CD4-positive, alpha-beta T cell treated with Interleukin-2 at 100 ng/mL for 4 hours (primary cell): ENCODE measurements at places on chromosomes 12 and 14.

GRCh38 chr14:44505588-44505987 is 1.5 kb downstream of the FSCB start:
- no peak for DNase-seq

GRCh38 chr12:108403952-108404351 is 64.8 kb upstream of the CMKLR1 start:
- no peak for DNase-seq

DNA sequence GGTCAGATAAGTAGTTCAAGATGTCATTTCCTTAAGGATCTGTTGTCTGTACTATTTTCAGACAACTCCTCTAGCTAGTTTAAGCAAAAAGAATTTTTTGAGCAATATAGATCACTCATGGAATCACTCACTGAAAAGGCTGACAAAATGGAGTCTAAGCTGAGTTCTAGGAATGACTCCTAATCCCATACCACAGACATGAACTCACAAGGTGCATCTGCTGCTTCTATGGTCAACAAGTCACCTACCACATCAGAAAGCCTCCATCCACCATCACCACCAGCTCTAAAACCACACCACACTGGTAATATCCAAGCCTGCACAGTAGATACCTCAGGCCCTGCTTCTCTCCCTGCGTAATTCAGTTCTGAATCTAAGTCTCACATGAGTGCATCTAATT is 33.0 kb downstream of the PWP1 start:
- no peak for DNase-seq

DNA sequence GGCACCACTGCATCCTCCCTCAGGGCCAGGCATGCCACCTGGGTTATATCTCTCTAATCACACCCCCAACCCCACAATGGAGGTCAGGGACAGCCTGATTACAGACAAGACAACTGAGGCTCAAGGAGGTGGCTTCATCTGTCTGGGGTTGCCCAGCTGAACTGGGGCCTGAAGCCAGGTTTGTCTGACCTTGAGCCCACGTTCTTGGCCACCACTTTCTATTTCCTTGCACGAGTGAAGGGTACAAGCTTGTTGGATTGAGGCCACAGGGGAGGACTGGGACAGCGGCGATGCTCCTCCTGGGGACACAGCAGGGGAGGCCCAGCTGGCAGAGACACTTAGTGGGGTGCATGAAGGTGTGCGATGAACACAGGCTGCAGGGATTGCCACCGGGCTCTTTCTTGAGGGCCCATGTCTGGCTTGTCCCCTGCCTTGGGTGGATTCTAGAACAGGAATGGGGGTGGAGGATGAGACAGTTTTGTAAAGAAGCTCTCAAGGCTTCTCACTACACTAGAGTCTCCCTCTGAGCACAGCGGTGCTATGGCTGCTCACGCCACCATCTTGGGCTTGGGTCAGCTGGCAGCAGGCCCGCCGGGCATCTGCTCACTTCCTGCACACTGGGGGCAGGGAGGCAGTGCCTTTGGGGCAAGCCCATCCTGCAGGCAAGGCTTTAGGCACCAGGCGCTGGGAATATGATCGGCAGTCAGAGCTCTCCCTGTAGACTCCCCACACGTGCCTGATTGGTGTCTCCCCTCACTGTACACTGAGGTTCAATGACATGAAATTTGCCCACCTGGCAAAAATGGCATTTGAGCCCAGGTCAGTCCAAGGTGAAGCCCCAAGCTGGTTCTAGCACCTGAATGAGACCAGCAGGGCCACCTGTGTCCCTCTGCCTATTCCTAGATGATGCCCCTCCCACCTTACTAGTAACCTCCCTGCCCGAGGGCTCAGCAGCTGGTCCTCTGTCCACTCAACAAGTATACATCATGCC is 16.0 kb downstream of the RITA1 start:
- DNase-seq = no peak

DNA sequence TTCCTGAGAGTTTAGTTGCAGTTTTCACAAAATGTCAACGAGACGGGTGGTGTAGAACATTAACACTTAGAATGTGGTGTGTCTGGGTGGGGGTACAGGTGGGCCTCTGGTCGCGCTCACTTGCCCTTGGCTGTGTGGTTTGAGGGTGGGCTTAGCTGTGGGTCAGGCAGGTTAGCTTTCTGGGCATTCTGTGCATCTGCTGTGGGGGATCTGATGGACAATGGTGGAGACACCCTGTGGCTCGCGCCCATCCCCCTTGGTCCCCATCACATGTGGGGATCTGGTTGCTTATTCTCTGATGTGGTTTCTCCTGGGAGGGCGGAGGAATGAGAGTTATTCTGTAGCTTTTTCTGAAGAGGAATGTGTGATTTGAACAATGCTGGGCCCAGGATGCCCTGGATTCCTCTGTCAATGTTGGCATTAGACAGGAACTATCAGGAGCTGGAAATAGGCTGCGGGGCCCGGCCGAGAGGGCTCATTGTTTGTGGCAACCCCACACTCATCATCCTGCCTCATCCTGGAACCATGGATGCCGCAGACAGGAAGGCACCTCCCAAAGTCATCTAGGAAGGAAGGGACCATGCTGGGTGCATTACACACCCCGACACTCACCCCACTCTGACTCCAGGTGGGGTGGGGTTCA is 101.6 kb downstream of the TSPAN9 start:
- DNase-seq = no peak

- no peak for DNase-seq
Observed at GRCh38 chr12:42960087-42960527, 370.6 kb upstream of the PRICKLE1 start.

DNA sequence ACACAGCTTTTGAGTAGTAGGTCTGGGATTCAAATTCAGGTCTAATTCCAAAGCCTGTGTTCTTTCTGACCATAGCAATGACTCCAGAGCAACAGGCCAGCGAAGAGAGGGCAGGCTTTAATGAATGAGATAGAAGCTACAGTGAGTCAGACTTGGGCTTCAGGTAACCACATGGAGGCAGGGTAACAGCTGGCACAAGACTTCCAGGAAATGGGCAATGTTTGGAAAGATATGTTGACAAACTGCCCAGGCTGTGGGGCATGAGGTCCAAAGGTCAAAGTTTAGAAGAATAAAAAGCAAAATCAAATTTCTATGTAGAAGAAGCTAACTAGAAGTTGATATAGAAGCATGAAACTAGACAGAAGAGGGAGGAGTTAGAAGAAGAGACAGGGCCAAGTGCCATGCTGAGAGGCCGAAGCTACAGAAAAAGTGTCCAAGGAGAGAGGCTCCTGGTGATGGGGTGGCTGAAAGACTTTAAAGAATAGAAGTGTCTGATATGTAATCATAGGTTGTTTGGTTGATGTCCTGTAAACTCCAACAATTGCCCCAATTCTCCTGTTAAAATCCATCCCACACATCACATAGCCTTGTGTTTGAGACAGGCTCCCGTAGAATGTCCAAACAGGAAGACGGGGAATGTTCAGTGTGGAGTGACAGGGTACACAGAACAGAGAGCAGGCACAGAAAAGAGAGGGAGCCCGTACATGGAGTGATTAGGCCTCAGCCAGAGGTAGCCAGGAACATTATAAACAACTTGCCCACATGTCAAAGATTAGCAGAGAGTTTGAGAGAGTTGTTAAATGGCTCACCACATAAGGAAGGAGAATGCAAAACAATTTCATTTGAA is 384.7 kb downstream of the CCDC91 start:
- DNase-seq = no peak

DNA sequence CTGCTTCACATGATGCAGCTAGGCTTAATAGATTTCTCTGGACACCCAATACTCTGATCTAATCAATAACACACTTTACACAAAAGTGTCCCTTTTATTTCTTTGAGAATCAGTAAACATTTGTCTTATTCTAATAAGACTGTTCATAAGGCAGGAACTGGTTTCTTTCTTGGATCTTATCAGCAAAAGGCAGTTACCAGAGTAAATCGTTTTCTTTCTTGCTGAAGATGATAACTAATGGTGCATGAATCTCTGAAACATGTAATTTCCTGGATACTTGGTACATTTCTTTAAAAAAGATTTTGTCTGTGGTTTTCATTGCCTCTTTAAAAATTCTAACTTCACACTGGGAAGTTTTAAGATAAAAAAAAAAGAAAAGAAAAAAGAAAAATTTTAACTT is 39.6 kb downstream of the WIF1 start:
- DNase-seq = no peak

- no peak for DNase-seq
Observed at GRCh38 chr12:114876968-114877680, 193.1 kb upstream of the TBX3 start.

DNA sequence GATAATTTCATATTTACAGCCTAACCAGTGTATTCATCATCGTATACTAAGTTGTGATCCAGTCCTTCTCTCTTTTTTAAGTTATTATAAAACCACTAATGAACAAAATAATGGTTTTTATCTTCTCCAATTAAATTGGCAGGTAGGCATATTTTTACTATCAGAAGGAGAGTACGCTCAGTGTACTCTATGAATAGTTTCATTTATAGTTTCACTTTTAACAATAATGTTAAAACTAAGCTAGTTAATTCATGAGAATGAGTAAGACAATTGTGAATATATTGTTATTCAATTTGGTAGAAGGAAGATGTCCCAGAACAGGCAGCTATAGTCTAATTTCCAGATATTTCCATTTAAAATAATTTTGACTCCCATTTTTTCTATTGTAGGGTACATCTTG is 277.1 kb downstream of the RASSF9 start:
- no peak for DNase-seq

GRCh38 chr14:105092171-105093037 is 27.2 kb upstream of the GPR132 start:
- no peak for DNase-seq

DNA sequence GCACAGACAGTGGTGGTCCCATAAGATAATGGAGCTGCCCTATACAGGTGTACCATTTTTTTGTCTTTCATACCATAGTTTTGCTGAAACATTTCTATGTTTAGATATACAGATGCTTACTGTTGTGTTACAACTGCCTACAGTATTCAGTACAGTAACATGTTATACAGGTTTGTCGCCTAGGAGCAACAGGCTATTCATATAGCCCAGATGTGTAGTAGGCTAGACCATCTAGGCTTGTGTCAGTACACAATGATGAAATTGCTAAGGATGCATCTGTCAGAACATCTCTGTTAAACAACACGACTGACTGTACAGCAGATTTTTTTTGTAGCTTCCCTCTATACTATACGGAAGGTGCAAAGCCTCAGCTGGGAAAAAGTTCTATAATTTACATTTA is 30.5 kb downstream of the RAD9B start:
- DNase-seq = no peak
